Amniotic epithelial cell (primary cell): ENCODE measurements at places on chromosomes 4 and X.

DNA sequence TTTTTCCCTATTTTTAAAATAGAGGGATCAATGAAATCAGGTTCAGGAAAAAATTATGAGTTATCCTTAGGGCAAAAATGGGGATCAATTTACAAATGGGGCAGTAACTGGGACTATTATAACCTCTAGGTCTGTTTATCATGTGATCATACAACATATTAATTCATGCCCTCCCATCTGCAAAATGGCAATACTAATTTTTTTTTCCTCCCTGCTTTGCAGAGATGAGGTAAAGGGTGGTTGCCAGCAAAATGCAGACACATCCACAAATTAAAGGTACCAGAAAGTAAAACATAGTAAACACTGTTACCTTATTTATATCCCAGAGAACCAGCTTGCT lies 467 bp downstream of the HSD17B11 start:
- no peak for DNase-seq

GRCh38 chrX:2781226-2781571 lies 29.4 kb downstream of the XG start:
- DNase-seq = no peak

- DNase-seq = no peak
Observed at GRCh38 chr4:135353008-135353407, 1151.4 kb upstream of the PABPC4L start.

DNA sequence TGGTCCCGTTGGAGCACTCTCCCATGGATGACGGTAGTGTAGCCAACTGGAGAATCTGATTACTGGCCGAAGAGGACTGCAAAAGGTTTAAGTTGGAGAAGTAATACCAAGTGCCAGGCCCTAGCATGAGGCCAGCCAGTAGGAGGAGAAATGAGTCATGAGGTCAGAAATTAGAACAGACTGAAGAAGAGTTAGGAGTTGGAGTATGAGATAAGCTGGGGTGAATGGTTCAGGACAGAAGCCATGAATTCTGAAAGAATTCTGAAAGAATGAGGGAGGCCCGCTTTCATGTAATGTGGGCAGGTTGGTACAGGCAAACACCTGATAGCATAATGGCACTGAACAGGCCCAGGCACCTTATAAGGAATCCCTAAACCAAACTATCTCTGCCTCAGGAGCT lies 18.4 kb upstream of the STK26 start:
- DNase-seq = peak; percentile 89

DNA sequence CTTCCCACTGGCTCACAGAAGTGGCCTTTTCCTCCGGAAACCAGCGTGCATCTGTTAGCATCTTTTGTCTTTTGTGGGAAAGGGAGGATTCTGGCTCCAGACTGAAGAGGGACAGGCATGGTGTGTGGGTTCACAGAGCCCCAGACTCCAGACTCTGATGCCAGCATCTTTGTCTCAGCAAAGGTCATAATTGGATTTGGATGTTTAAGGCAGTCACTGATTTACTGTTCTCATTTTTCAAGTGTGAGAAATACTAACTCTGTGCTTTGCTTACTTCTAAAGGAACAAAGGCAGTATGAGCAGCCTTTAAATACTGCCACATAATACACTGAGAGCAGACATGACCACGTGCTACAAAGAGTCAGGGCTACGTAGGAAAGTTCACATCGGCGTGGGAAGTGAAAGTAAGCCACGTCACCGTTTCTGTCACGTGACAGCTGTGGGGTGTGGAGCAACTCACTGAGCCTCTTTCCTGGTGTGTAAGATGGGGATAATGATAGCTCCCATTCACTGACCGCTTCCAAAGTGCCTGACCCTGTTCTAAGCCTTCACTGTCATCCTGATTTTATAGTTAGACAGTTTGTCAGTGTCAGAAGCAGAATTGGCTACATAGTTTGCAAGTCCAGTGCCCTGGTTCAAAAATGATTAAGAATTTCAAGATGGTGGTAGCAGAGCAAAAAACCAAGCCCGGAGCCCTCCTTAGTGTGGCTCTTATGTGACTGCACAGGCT lies 24.8 kb upstream of the TMSB4X start:
- DNase-seq = peak; percentile 92

DNA sequence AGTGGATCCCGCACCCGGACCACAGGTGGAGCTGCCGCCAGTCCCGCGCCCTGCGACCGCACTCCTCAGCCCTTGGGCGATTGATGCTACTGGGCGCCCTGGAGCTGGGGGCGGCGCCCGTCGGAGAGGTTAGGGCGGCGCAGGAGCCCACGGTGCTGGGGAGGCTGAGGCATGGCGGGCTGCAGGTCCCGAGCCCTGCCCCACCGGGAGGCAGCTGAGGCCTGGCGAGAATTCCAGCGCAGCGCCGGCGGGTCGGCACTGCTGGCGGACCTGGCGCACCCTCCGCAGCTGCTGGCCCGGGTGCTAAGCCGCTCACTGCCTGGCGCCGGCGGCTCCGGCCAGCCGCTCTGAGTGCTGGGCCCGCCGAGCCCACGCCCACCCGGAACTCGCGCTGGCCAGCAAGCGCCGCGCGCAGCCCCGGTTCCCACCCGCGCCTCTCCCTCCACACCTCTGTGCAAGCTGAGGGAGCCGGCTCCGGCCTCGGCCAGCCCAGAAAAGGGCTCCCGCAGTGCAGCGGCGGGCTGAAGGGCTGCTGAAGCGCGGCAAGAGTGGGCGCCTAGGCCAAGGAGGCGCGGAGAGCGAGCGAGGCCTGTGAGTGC lies 1256.5 kb downstream of the STIM2 start:
- DNase-seq = no peak

DNA sequence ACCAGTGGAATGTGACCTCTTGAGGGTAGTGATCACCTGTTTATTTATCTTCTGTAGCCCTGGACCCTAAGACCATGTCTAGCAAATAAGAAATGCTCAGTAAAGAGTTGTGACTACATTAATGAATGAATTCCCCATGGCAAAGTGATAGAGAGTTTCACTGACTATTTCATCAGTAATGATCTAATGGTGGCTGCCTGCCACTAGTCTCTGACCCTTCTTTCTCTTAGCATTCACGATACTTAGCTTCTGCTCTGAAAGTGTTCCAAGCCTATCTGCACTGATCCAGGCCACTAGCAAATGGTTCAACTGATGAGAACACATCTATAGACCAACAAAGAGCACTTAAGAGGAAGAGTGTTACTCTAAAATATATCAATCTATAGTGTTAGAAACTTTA lies 50.0 kb upstream of the RASGEF1B start:
- DNase-seq = no peak

DNA sequence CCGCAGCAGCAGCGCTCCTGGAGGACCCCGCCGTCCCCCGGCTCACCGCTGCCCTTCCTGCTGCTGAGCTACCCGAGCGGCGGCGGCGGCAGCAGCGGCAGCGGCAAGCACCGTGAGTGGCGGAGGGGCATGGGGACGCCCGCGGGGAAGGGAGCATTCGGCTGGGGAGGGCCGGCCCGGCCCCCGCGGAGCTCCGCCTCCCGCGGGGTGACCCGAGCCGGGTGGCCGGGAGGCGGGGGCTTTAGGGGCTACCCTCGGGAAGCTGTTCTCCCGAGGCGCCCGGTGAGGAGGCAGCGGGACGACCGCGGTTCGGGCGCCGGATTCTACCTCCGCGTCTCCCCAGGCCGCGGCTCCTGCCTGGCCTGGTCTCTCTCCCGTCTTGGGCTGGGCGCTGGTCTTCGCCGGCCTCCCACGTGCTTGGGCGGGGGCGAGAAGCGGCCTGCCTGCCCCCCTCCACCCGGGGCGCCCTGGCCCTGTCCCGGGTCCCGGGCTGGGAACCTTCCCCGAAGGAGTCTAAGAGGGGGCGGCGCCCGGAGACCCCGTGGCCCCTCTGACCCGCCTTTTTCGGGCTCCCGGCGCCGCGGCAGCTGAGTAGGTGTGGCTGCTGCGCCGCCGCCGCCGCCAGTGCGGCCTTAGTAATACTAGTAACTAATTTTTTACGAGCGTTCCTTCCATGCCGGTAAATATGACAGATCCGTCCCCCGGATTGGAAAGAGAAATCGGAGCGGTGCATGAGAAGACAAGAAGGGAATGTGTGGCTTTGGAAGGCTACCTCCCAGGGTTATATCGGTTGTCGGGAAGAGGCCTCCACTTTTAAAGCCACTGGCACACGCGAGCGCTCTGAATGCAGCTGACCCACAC lies 16.4 kb upstream of the RUFY3 start:
- DNase-seq = peak; percentile 50

GRCh38 chr4:174156239-174156826 lies 127.1 kb downstream of the FBXO8 start:
- DNase-seq = peak; percentile 80

DNA sequence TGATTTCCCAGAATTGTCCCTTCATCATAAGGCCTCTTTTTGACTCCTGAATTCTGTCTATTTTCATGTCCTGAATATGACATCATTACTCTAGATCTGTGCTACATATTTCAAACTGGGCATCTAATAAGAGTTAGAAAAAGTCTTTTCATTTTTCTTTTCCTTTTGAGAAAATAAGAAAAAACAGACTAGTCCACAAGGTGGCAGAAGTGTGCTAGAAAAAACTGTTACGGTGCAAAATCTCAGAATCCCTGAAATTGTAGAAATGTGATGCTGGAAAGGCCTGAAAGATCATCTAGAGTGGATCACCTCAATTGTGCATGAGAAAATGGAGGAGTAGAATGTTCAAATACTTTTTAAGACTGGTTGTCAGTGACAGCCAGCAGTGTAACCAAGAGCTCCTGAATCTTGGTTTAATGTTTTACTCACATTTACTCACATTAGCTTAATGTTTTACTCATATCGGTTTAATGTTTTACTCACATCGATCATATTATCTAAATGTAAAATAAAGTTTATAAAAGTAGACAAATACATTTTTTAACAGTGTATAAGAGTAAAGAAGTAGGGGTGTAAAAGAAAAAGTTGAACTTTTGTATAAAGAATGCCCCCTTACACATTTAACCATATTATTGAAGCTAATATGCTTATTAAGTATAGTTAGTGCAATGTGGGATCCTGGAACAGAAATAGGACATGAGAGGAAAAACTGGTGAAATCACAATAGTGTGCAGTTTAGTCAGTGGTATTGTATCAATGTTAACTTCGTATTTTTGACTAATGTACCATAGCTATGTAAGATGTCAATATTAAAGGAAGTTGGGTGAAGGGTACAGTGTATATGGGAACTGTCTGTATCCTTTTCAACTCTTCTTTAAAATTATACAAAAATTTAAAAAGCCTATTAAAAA lies 15.2 kb downstream of the ASB11 start:
- peak; percentile 9 for DNase-seq

- no peak for DNase-seq
Observed at GRCh38 chr4:140705625-140706275, 50.4 kb downstream of the TBC1D9 start.

DNA sequence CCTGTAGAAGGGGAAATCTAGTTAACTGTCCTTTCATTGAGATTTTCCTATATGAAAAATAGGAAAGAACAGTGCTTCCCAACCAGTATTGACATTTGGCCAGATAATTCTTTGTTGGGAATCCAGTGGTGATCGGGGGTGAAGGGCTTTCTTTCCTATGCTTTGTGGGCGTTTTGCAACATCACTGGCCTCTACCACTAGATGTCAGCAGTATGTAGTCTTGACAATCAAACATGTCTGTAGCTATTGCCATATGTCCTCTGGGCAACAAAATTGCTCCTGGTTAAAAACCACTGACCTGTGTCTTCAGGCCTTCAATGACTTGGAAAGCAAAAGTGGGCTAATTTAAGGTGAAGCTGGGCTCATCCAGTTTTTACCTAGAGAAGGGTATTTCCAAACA lies 658.5 kb downstream of the DACH2 start:
- no peak for DNase-seq

DNA sequence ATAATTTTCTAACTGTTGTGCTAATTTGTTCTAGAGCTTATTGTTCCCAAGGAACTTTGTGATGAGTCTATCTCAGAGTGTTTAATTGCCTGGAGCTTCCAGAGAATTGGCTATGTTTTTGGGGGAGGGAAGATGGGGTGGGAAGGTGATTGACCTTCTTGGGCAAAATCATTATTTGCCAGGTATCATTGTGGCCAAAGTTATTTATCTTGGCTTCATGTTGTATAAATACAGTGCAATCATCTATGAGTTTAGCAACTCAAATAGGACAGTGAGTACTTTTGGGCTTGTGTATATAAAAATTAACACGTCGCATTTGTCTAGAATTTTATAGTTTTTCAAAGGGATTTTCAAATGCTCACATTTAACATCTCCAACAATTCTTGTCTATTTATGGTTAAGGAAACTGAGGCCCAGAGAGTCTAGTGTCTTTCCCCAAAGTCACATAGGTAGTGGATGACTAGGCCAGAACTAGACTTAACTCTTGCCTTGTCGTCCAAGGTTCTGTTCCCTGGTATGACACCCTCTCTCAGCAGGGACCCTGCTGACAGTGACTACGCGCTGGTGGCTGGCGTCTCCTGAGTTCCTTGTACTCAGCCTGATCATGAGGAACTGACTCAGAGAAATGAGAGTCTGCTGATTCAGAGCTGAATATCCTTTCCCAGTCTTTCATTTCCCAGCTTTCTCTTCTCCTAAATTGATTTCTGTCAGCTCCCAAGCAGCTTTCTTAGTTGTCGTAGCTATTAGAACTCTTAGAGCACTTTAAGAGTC lies 27.7 kb downstream of the FNIP2 start:
- DNase-seq = peak; percentile 31

DNA sequence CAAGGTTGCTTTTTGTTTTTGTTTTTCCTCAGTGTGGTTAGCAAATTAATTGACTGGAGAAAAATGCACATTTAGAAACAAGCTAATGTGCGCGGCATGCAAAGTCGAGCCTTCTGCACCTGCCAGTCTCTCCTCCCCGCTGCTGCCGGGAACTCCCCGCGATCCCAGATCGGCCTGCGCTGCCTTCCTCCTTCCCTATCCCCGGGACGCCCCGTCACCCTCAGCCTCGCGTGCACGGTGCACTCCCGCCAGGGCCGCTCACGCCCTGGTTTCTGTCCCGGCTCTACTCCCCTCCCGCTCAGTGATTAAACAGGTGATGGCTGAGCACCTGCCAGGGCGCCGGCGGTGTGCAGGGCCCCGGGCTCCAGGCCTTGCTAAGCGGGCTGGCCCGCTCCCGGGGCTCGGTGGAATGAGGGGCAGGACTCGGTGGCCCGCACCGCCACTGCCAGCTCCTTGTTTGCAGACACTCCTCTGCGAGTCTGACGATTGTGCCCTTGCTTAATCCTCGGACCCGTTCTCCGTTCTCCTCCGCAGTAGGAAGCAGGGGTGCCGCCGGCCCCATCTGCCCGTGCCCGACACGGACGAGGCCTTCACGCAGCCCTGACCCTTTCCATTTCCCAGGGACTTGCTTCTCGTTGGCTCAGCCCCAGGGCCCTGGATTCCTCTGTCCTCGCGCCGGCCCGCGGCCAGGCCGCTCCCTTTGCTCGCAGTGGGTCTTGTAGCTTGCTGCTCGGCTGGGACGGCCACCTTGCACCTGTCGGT lies 143.4 kb downstream of the TRIML1 start:
- DNase-seq = no peak

- DNase-seq = peak; percentile 97
Observed at GRCh38 chr4:119025916-119026661, 109.5 kb upstream of the MYOZ2 start.
